Hematopoietic multipotent progenitor cell treated with erythropoietin and hydrocortisone succinate and interleukin-3 and kit ligand, for 17 days (in vitro differentiated cells): ENCODE measurements at places on chromosomes 1 and 21.

- no peak for DNase-seq
Observed at GRCh38 chr1:18342744-18343143, 138.0 kb upstream of the KLHDC7A start.

DNA sequence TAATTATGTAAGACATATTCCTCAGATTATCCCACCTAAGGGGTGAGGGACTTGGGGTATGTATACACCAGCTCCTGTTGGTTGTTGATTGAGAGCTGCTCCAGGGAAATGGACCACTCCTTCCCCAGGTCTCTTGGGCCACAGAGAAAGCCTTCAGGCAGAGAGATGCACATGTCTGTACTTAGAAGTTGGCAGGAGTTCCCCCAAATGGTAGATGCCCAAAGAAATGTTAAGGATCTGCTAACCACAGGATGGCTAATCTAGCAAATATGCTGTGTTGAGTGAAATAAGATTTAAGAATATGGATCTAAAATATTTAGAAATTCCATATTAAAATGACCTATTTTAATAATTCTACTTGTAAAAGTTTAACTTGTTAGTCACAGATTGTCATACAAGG lies 100.8 kb upstream of the DNAH14 start:
- DNase-seq: no peak

GRCh38 chr21:44930543-44930981 lies 9.3 kb upstream of the SLX9 start:
- no peak for DNase-seq

DNA sequence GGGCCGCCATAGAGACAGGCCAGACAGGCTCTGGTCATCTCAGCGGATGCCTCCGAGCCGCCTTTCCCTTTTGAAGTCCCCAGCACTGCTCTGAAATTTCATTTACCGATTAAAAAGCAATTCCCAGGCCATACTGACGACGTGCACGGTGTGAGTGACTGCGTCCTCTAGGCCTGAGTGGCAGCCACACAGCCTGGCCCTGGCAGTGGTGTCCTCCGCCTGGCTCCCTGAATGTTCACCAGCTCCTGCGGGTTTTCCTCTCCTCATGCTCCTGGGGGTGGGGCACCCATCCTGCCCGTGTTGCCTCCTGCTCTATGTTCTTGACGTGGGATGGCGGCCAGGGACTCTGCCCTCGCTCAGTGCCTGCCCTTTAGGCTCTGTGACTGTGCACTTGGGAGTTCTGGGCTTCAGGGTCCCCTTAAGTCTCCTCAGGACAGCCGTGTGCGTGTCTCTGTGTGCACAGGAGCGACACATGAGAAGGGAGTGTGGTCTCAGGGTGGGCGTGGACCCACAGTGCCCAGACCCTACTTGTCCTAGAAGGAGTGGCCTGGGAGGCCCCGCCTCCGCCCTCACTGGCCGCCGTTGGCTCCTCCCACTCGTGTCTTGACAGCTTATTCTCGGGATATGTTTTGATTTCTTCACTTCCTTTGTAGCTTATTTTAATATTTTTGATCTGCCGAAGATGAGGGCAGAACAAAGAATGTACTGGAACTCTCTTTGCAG lies 3.6 kb downstream of the SKI start:
- DNase-seq: peak; percentile 60

GRCh38 chr1:182328591-182328990 lies 63.0 kb downstream of the GLUL start:
- DNase-seq: no peak

GRCh38 chr1:111470596-111470995 lies 3.2 kb upstream of the C1orf162 start:
- DNase-seq: no peak

DNA sequence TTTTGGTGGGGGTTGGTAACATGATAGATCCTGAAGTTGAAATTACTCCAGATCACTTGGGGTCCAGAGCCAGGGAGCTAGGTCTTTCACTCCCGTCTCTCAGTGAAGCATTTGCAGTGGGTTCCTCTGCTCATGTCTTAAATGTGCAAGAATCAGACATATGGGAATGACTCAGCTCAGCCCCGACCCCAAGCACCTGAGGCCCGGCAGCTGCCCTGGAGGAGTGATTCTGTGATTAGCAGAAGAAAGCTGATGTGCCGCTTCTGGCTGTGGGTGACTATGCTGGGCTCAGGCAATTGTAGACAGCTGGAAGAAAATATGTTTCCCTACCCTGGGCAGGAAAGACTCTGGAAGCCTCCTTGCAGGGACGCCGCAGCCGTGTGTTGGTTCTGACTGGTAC lies 601.7 kb downstream of the NPHP4 start:
- DNase-seq: no peak

DNA sequence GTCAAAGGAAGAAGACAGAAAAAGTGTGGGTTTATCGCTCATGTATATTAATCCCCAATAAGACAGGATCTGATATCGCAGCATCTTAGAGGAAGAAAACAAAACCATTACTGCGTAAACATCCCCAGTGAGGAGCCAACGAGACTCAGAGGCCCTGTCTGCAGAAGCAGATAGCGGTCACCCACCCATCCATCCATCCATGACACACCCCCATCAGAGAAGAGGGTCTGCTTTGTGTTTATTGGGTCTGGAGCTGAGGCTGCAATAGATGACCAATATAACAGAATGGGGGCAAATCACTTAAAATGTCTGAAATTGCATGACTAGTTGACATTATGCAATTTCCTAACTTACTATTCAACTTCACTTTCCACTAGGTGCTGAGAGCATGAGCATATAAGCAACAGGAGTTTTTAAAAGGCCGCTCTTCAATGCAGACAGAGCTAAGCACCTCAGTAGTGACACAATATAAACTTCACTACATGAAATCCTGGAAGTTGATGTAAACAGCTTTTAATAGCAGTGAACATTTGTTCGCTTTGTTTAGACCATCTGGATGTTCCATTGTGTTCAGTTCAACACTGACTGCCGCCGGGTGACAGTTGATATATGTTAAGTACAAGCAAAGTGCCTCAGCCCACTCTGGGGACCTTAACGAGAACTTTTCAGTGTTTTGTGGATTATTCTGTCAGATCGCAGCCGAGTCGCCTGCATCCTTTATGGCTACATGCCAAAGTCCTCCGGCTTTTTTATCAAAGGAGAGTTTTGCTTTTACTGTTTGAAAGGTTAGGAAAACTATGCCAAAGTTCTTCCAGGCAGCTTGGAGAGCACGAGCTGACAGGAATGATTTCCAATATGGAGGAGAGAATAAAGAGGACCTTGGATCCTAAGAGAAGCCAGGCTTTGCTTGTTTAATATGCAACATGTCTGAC lies 167.5 kb downstream of the ZNF281 start:
- DNase-seq: no peak

- DNase-seq: no peak
Observed at GRCh38 chr1:33057095-33057494, 20.4 kb upstream of the AK2 start.

DNA sequence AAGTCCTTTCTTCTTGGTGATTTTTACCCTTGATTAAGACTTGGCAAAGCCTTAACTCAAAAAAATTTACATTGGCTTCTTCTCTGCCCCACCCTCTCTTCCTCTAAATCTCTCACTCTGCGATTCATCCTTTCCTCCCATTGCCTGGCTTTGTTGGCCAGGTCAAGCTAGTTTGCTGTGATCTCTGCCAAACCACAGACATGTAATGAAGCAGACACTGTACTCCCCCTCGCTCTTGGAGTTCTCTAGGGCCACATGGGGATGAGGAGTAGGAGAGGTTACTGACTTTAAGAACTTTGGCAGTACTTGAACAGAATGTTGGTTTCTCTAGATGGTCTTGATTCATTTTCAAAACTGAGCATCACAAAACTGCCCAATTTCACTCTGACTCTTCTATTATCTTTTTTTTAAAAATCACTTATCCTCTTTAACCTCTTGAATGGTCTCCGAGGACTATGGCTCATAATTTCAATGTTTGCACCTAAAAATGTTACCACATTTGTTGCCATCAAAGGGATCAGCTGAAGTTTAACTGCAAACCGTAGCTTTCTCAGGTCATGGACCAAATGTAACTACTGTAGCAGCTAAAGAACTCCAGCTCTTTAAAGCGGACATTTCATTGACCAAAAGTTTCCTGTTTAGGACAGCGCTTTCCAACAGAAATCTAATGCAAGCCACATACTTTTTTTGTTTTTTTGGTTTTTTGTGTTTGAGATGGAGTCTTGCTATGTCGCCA lies 62.7 kb upstream of the IPO9 start:
- no peak for DNase-seq

GRCh38 chr1:157831968-157832626 lies 9.5 kb downstream of the CD5L start:
- no peak for DNase-seq

DNA sequence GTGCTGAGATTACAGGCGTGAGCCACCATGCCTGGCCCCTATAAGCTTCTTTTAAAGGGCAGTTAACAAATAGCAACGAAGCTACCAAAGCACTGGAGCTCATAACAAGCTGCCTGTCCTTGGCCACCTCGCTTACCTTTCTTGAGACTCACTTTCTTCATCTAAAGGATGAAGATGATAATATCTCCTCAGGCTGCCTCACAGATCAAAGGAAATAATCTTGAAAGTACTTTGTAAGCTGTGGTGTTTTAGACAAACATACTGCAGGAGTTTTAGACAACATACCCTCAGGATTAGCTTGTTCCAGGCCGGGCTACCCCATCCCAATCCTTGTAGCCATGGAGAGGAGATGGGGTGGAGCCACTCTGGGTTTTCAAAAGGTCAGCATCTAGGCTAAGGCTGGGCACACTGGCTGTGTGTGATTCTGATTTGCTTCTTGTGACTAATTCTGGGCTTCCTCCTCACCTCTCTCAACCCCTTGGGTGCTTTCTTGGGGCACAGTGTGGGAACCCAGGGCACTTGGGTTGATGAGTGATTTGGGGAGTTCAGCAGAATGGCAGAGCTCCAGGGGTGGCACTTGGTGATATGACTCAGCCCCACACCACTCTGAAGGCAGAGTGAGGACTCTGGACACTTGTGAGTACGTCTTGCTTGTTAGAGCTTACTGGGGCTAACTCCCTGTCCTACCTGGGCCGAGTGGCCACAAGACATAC lies 5.2 kb downstream of the GPR25 start:
- no peak for DNase-seq

- DNase-seq: no peak
Observed at GRCh38 chr1:91901231-91901630, 15.3 kb upstream of the TGFBR3 start.

GRCh38 chr1:85078903-85079302 lies 30.6 kb upstream of the MCOLN3 start:
- DNase-seq: no peak

- no peak for DNase-seq
Observed at GRCh38 chr21:21003701-21004100, 5.5 kb downstream of the NCAM2 start.

DNA sequence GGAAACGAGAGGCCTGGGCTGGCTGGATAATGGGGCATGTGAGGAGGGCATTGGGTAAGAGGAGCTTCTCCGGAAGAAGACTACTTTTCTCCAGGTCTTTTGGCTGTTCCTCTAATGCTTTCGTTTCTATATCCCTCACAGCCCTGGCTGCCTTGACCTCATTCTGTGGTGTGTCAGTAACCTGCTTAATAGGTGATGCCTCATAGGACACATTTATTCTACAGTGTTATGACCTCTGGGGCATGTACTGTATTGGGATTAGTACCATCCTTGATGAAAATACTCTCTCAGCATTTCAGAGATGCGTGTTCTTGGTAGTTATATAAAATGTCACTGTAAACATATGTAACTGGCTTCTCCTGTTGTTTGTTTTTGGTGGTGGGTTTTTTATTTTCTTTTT lies 40.1 kb downstream of the PGM1 start:
- DNase-seq: no peak

DNA sequence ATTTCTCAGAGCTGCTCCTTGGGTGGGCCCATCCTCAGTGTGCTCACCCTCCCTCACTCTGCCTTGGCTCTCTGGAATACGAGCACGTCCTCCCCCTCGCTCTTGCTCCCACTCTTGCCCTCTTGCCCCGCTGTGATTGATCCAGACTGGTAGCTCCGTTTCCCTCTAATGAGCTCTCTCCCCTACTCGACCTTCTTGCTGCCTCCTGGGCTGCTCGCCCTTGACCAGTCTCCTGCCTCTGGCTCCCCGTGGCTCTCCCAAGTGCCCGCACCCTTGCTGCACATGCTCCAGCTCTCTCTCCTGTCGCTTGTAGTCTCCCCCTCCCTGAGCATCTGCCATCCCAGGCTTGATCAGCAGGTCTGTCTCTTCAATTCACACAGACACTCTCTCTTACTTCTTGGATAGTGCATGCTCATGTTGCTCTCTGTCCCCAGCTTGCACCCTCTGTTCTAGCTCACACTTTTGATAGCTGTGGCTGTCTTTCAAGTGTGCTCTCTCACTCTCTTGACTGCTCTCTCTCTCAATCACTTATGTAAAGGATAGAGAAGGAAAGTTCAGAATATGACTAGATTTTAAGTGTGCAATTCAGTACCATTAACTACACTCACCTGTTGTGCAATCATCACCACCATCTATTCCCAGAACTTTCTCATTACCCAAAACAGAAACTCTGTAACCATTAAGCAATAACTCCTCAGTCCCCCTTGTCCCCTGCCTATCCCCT lies 51.1 kb downstream of the PHC2 start:
- no peak for DNase-seq

- DNase-seq: no peak
Observed at GRCh38 chr1:58852731-58853485, 69.1 kb upstream of the JUN start.

DNA sequence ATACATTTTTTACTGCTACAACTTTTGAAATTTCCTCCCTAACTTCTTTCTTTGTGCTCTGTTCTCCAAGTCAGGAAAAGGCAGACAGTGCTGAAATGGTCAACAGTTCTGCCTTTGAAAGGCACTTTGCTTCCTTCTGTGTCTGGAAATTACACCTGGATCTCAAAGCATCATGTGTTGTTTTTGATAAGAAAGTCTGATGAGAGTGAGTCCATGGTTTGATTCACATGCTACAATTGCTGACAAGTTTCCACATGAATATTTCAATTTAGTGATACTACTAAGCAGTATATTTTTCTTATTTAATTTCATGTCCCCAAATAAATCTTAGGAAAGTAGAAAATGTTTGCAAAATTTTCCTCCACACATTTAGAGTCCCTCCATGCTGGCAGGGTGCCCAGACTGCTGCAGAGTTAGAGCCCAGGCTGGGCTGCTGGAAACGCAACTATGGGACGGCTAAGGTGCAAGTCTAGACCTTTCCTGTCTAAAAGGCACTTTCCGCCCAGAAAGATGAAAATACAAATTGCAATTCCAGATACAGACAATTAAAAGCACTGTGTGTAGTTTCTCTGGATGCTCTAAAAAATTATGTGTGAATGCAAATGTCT lies 96.6 kb upstream of the RUNX1 start:
- no peak for DNase-seq

- DNase-seq: no peak
Observed at GRCh38 chr1:20322081-20322824, 31.6 kb downstream of the VWA5B1 start.

GRCh38 chr1:65265651-65266351 lies 43.5 kb upstream of the DNAJC6 start:
- DNase-seq: peak; percentile 87
